T-helper 2 cell treated with Interferon-gamma antibody and Interleukin-4, amounts not matched to agents 5 μg/mL and 100 μg/mL, for 36 hours (primary cell): ENCODE measurements at places on chromosomes 3 and 15.
A peak's percentile ranks its signal among the peaks of the same experiment; 100 is the strongest.

DNA sequence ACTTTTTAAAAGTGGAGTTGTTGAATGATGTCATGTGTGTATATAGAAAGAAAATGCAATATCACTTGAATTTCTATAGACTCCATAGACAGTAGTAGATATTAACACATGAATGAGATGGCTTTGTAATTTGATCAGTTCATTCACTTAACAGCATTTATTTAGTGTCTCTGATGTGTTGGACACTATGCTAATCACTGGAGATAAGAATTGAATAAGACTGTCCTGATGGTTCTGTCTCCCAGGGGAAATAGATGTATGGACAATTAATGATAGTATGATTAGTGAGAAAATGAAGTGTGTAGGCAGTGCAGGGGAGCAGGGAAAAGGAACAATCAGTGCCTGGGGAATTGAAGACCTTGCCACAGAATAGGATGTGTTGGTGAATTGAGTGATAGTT, 72.9 kb downstream of the RIOX2 start:
- H3K27ac ChIP-seq, result no peak overlapping the region
- no peak overlapping the region for H3K4me3 ChIP-seq
- H3K27me3 ChIP-seq, result no peaks in the 10 kb centered on the region
- peaks cover 4% of the 10 kb centered on the region for H3K4me1 ChIP-seq
- H3K36me3 ChIP-seq, result peaks cover 15% of the 10 kb centered on the region

- no peak for DNase-seq
- H3K36me3 ChIP-seq, result no peaks in the 10 kb centered on the region
- H3K27me3 ChIP-seq, result no peaks in the 10 kb centered on the region
- no peak overlapping the region for H3K27ac ChIP-seq
Observed at GRCh38 chr3:62295571-62295970, 77.8 kb downstream of the FEZF2 start.

GRCh38 chr3:12445523-12446240, 38.6 kb upstream of the TSEN2 start:
- H3K36me3 ChIP-seq, result no peaks in the 10 kb centered on the region
- DNase-seq, result no peak
- H3K4me3 ChIP-seq, result no peak overlapping the region
- H3K4me1 ChIP-seq, result no peaks in the 10 kb centered on the region

DNA sequence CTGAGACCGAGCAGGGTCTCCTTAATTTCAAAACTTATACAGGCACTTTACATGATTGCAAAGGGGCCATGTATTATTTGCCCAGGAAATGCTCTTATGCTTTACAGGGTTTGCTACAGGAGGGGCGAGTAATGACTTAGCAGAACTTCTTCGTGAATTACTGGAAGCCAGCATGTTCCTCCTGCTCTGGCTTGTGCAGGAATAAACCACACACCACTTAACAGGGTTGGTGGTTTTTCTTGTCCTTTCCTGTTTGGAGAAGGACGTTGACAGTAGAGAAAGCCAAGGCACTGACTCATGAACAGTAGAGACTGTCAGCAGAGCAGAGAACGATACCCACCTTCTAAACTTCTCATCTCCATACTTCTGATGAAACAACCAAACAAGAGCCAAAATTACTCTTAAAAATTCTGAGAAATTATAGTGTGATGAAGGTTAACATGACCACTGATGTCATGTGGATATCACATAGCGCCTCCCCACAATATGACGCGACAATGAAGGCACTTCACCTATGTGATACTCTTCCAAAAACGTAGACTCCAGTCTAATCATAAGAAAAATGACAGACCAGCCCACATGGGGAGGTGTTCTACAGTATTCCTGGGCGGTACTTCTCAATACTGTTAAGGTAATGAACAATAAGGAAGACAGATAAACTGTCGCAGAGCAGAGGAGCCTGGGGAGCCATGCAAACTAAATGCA, 24.7 kb upstream of the MCTP2 start:
- H3K27me3 ChIP-seq, result no peaks in the 10 kb centered on the region
- peak overlapping the region; percentile 78 for H3K4me3 ChIP-seq
- peak; percentile 81 for DNase-seq
- H3K27ac ChIP-seq, result peak overlapping the region; percentile 93
- peaks cover 34% of the 10 kb centered on the region for H3K4me1 ChIP-seq
- peaks cover 11% of the 10 kb centered on the region for H3K36me3 ChIP-seq

- peaks cover 25% of the 10 kb centered on the region for H3K4me1 ChIP-seq
- peaks cover 34% of the 10 kb centered on the region for H3K36me3 ChIP-seq
- H3K4me3 ChIP-seq, result peak overlapping the region; percentile 73
- DNase-seq, result peak; percentile 49
- H3K27me3 ChIP-seq, result no peaks in the 10 kb centered on the region
Observed at GRCh38 chr15:78937132-78937739, 7.6 kb downstream of the CTSH start.

DNA sequence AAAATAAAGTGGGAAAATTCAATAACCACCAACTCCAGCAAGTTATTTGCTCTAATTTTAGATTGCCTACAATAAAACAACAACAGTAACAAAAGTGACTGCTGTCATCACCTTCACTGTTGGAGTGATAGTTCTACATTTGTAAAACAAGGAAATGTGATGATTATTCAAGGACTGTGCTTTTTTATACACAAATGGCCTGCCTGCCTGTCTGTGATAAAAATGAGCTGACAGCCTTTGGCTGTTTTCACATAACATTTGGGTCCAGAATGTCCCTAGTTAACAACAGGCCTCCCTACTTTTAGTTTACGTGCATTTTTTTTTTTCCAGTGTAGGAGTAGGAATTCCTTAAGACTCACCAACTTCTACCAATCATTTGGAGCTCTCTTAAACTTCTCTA, 768.8 kb downstream of the PDCD6IP start:
- H3K27ac ChIP-seq, result no peak overlapping the region
- H3K36me3 ChIP-seq, result no peaks in the 10 kb centered on the region
- H3K4me1 ChIP-seq, result no peaks in the 10 kb centered on the region

- H3K4me1 ChIP-seq, result no peaks in the 10 kb centered on the region
- no peaks in the 10 kb centered on the region for H3K27me3 ChIP-seq
- no peak for DNase-seq
- H3K4me3 ChIP-seq, result no peak overlapping the region
- no peak overlapping the region for H3K27ac ChIP-seq
Observed at GRCh38 chr3:10489746-10490483, 15.5 kb downstream of the ATP2B2 start.

DNA sequence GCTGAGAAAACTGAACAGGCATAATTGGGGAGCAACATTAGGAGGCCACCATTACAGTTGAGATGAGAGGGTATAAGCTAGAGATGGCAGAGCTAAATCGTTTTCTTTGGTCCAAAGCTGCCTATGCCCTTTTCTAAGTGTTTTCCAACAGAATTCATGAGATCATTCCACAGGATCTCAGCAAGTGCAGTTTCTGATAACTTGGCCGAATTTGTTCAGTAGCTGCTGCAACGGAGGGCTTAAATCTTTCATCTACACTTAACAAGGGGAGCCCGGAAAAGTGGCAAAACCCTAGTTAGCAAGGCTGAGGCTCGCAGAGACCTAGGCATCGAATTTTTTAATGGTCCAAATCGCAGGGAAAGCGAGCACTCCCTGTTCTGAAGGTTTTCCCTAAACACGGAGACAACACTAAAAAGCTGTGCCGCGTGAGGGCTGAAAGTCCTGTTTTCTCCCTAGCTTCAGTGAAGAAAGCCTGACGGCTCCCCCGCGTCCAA, 531 bp upstream of the BLOC1S6 start:
- peak overlapping the region; percentile 99 for H3K4me3 ChIP-seq
- peaks cover under 1% of the 10 kb centered on the region for H3K27me3 ChIP-seq
- peaks cover 2% of the 10 kb centered on the region for H3K36me3 ChIP-seq
- H3K27ac ChIP-seq, result peak overlapping the region; percentile 100
- DNase-seq, result no peak

- H3K27ac ChIP-seq, result no peak overlapping the region
- no peaks in the 10 kb centered on the region for H3K27me3 ChIP-seq
- H3K4me3 ChIP-seq, result no peak overlapping the region
- H3K4me1 ChIP-seq, result peaks cover 2% of the 10 kb centered on the region
- H3K36me3 ChIP-seq, result peaks cover 19% of the 10 kb centered on the region
Observed at GRCh38 chr3:14468621-14468981, 66.2 kb downstream of the SLC6A6 start.

GRCh38 chr3:87855616-87856015, 203.2 kb downstream of the CGGBP1 start:
- DNase-seq, result no peak
- no peaks in the 10 kb centered on the region for H3K27me3 ChIP-seq
- no peak overlapping the region for H3K4me3 ChIP-seq
- H3K27ac ChIP-seq, result no peak overlapping the region

GRCh38 chr3:48538451-48538850, 18.2 kb downstream of the PFKFB4 start:
- H3K4me1 ChIP-seq, result no peaks in the 10 kb centered on the region
- H3K27me3 ChIP-seq, result no peaks in the 10 kb centered on the region
- H3K36me3 ChIP-seq, result peaks cover 45% of the 10 kb centered on the region
- no peak overlapping the region for H3K27ac ChIP-seq
- H3K4me3 ChIP-seq, result no peak overlapping the region

- no peak for DNase-seq
- peak overlapping the region; percentile 47 for H3K27ac ChIP-seq
- H3K4me1 ChIP-seq, result peaks cover 11% of the 10 kb centered on the region
- no peak overlapping the region for H3K4me3 ChIP-seq
Observed at GRCh38 chr15:42012241-42012640, 8.6 kb downstream of the PLA2G4E start.

GRCh38 chr3:38152609-38153008, 12.7 kb upstream of the OXSR1 start:
- H3K27ac ChIP-seq, result peak overlapping the region; percentile 53
- H3K4me3 ChIP-seq, result no peak overlapping the region
- H3K4me1 ChIP-seq, result peaks cover 32% of the 10 kb centered on the region

DNA sequence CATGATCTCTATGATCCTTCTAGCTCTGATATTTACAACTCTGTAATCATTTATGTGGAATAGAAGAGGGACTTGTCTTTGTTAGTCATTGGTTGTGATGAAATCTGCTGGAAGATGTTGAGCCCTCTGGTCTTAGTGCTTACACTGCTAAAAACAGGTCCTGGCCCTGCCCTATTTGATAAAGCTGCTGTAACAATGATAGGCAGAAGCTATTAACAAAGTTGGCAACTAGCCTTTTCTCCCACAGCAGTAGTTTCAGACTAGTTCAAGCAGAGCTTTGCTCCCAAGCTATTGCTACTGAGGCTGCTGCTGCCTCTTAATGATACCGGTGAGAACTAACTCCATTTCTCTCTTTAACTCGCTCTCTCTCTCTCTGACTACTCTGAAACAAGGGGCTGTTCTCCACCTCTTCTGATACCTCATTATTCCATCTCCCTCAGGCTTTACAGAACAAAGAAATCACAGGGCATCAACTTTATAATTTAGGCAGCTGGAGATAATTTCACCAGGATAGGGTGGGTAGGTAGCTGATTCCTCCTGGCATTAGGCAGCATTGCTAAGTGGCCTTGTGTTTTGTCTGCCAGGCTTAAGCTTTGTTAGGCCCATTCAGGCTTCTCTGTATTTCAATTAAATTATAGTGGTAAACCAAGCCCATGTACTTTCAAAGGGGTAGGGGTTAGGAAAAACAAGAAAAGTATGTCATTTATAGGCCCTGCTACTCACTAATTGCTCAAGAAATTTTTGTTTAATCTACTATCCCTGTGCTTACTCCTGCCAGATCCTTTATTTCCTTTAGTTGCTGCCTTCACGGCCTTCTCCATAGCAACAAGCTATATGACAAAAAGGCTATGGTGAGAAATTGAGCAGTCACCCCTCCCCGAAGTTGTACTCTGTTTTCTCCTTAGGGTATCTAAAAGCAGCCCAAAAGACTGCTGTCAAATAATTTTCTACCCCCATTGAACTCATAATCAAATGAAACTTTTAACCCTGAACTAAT, 139.6 kb downstream of the RBPMS2 start:
- H3K36me3 ChIP-seq, result peaks cover 33% of the 10 kb centered on the region
- no peak overlapping the region for H3K4me3 ChIP-seq
- H3K27me3 ChIP-seq, result no peaks in the 10 kb centered on the region
- no peak for DNase-seq
- H3K27ac ChIP-seq, result no peak overlapping the region

DNA sequence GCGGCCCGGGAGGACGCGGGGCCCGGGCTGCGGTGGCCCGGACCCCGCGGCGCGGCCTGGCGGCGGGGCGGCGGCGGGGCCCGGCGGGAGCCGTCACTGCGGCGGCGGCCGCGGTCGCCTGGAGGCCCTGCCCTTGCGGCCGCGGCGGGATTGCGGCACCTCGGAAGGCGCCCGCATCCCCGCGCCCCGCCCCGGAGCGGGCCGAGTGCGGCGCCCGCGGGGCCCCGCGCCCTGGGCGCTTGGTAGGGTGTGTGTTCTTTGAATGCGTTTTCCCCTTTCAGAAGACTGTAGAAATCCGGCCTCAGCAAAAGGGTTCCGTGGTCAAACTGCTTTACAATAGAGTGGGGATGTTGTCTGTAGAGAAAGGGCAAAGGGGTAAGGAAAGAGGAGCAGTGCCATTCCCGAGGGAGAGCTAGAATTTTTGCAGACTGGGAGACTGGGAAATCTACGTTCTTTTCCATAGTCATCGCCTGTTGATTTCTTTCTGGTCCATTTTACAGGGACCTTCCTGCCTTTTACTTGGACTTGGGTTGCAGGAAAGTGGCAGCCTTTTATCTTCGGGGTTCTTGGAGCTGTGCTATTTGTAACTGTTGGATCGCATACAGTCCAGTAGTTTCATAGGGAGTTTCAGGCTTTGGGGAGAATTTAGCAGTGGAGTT, 630 bp downstream of the SNRK start:
- H3K27ac ChIP-seq, result peak overlapping the region; percentile 96
- H3K4me3 ChIP-seq, result peak overlapping the region; percentile 97
- DNase-seq, result no peak
- peaks cover 9% of the 10 kb centered on the region for H3K27me3 ChIP-seq
- H3K4me1 ChIP-seq, result peaks cover 38% of the 10 kb centered on the region
- peaks cover 31% of the 10 kb centered on the region for H3K36me3 ChIP-seq

DNA sequence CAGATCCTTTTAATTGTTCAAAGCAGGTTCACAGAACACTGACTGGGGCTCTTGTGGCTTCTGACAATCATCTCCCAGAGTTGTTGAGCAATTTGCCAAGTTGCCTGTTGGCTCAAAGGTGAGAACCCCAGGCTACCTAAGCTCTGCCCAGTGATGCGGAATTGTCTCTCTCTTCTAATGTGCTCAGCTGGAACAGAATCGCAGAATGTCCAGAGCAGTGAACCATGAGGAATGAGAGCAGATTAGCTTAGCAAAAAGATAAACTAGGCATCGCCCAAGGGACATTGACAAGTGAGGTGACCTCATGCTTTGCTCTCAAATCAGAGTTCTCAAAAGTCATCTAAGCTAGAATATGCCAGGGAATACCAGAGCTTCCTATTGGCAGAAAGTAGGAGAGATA, 148.1 kb downstream of the WDR76 start:
- no peak overlapping the region for H3K27ac ChIP-seq
- no peak for DNase-seq
- peaks cover 33% of the 10 kb centered on the region for H3K4me1 ChIP-seq
- peaks cover 2% of the 10 kb centered on the region for H3K36me3 ChIP-seq
- peaks cover 10% of the 10 kb centered on the region for H3K27me3 ChIP-seq
- no peak overlapping the region for H3K4me3 ChIP-seq

- no peak for DNase-seq
- no peak overlapping the region for H3K27ac ChIP-seq
- no peak overlapping the region for H3K4me3 ChIP-seq
- H3K36me3 ChIP-seq, result no peaks in the 10 kb centered on the region
- no peaks in the 10 kb centered on the region for H3K27me3 ChIP-seq
Observed at GRCh38 chr3:71629289-71629688, 45.8 kb upstream of the FOXP1 start.
